ENCODE measurements at places on chromosomes 6 and 20.

DNA sequence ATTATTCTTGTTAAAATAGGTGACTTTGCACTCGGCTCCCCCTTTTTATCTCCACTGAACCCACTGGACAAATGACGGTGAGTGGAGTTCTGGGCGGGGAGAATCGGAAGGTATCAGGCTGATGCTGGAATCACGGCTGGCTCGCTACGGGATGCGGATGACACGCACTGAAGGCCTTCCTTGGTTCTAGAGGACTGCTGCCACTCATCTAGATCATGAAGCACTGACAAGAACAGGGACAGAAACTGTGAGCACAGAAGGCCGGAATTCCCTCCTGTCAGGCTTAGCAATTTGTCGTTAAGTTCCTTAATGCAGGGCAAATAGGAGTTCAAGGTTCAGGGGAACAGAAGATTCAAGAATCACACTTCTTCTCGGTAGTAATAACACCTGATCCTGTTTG lies 89.9 kb upstream of the MPC1 start:
- DNase-seq, result no peak

DNA sequence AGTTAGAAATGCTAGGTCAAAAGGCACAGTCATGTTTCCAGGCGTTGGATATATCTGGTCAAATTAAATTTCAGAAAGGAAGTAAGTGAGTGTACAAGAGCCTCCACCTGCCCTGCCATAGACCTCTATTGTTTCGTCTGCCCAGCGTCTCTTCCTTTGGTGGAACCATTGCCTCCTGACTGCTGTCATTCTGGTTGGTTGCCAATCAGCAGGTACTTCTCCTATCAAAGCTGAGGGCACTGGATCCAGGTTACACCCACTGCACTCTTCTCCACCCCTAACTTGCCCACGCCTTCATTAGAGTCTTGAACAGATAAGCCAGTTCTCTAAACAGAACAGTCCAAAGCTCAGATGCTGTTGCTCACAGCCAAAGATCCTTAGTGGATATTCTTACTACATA lies 2.6 kb upstream of the WFDC5 start:
- no peak for DNase-seq

GRCh38 chr6:5152460-5152859 lies 67.3 kb downstream of the PPP1R3G start:
- DNase-seq, result no peak

- DNase-seq, result no peak
Measured at GRCh38 chr20:59735486-59735885, 131.1 kb downstream of the PHACTR3 start.

DNA sequence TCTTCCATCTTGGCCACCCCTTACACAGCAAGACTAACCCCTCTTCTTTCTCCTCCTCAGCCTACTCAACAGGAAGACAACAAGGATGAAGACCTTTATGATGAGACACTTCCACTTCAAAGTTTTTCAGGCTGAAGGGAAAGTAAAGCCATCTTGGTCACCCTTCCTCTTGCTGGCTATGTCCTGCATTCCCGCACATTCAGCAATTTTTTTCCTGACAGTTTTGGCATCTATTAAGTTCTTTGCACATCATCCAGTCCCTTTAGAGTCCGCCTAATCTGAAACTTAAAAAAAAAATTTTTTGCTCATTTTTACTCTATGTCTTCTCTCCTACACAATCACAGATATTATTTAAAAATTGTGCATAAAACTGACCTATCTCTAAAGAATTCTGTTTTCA lies 493.4 kb downstream of the LMBRD1 start:
- no peak for DNase-seq
